ENCODE measurements at places on chromosomes 11 and 22.
A peak's percentile ranks its signal among the peaks of the same experiment; 100 is the strongest.

- no peak for DNase-seq
These were observed at the start of gene ANKRD13D for GRCh38 chr11:67289226-67289650. TSS of gene ANKRD13D (plus strand) at chr11:67289303. CDS start at chr11:67289461, 158 bp downstream.

DNA sequence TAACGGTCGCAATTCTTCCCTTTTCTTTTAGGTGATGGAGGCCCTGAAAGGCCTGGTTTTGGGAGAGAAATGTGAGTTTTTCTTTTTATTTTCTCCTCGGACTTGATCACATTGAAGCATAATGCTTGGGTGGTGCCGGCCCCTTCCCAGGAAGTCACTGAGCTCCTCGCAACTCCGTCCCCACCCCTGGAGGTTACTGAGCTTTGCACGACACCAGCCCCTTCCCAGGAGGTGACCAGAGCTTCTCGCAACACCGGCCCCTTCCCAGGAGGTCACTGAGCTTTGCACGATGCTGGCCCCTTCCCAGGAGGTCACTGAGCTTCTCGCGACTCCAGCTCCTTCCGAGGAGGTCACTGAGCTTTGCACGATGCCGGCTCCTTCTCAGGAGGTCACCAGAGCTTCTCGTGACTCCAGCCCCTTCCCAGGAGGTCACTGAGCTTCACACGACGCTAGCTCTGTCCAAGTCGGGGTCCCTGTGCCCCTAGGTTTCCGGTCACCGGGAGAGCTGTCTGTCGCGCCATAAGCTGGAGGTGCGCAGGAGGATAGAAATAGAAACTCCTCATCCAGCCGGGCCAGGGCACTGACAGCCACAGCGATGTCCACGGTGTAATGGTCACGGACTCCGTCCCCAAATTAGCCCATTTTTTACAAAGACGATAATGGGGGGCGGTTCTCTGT, 586.4 kb downstream of the BRD1 start:
- no peak for DNase-seq

DNA sequence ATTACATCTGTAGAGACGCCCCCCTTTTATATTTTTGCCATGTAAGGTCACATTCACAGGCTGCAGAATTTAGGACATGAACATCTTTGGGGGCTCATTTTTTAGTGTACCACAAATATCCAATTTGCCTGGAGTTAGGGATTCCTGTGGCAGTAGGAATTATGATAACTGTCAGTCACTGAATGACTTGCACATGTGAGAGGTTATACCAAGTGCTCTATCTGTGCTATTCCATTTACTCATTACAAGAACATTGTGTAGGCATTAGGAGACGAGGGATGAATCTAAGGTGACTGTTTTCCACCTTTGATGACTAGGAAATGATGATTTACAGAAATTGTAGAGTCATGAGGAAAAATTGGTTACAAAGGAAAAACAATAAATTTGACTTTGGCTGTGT, 79.3 kb downstream of the LIF start:
- DNase-seq, result no peak

DNA sequence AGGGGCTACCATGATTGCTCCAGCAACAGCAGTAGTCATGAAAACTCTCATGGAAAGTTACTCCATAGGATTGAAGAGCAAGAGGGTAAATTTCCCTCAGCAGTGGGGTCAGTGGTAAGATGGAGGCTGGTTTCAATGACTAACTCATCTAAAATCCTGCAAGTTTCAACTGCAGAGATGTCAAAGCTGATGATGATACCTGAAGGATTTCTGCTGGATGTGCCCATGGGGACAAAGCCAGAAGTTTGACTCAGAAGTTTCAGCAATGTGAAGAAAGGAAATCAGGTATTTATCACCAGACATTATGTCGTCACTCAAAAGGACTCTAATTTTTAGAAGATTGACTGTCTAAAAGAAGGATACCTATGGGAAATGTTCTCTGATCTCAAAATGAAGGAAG, 29.1 kb downstream of the RAB38 start:
- DNase-seq, result no peak

GRCh38 chr22:49721211-49721763, 106.4 kb downstream of the BRD1 start:
- DNase-seq, result no peak

- DNase-seq, result no peak
These were observed 4.7 kb downstream of the SIK2 start for GRCh38 chr11:111606986-111607385.

DNA sequence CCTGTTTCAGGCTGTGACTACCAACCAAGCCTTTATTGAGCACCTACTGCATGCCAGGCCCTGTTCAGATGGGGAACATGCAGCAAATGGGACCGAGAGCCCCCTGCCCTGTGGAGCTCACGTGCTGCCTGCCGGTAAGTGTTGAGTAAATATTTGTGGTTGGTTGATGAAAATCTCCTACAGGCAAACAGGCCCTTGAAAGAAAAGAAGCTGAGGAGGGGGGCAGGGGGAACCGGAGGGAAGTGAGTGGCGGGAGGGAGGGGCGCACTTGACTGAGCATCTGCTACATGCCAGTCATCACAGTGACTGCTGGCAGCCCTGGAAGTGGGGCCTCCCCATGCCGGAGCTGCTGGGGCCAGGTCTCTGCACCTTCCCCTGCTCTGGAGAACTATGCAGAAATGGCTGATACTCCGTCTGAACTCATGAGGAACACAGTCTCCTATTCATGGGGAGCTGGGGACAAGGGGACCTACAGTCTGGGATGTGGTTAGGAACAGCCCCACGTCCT, 34.2 kb downstream of the MACROD1 start:
- peak; percentile 15 for DNase-seq

GRCh38 chr11:46450846-46451477, 59.4 kb upstream of the CHRM4 start:
- DNase-seq, result no peak

GRCh38 chr22:21752276-21752675, 16.7 kb upstream of the YPEL1 start:
- no peak for DNase-seq

GRCh38 chr11:34631737-34632104, 10.8 kb downstream of the EHF start:
- peak; percentile 55 for DNase-seq

- DNase-seq, result no peak
These were observed 22.8 kb downstream of the DHCR7 start for GRCh38 chr11:71425409-71425808.

GRCh38 chr22:29979777-29980321, 96.9 kb downstream of the MTMR3 start:
- no peak for DNase-seq

- DNase-seq, result no peak
These were observed 41.7 kb downstream of the TBX1 start for GRCh38 chr22:19802001-19802893.

DNA sequence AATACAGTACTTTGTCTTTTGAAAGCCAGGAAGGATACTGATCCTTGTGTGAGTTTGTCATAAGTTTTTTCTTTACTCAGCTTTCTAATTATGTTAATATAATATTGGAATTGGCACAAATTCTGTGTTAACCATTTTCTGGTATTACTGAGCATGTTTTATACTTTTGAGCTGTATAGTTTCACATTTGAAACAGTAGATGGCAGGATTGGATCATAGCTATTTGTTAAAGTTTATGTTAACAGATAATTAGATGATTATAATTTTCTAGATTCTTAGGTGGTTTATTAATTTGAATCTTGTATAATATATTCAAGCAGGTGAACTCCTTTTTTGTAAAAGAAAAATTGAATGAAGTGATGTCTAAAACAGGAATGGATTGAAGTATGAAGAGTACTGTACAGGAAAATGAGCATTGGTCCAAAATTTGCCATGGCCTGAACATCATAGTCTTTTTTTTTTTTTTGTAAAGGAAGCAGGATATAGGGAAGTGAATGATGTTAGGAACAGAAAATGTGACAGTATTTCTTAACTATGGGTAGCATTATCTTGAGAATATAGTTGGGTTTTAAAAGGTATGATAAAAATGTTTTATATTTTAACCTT, 102.0 kb downstream of the CYP2R1 start:
- DNase-seq, result no peak

DNA sequence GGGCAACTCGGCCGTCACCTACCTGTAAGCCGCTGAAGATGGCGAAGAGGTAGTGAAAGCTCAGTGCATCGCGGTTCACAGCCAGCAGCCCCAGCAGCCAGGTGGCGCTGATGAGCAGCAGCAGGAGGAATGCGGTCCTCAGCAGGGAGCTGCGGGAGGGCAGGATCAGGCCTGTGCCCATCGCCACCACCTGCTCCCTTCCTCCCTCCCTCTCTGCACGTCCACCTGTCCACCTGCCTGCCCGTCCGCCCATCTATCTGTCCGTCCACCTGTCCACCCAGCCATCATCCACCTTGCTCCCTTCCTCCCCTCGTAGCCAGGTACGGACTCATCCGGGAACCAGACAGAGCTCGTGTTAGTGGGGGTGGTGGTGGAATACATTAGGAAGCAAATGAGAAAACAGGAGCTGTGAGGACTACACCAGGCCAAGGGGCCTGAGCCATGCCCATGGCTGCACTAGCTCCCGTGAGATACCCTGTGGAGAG, 32.2 kb downstream of the TRMU start:
- peak; percentile 50 for DNase-seq

DNA sequence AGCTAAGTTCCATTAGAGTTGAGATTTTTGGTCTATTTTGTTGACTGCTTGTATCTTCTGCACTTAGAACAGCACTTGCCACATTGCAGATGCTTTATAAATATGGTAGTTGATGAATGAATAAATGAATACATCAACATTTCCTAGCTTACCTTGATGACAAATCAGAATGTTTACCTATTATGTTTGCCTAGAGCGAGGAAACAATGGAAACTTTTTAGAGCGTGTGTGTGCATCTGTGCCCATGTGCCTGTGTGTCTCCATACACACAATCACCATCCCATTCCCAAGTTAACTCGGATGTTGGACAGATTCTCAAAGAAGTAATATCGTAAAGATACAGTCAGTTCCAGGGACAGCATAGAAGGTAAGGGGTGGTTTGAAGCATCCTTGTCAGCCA, 139.1 kb downstream of the DBX1 start:
- peak; percentile 53 for DNase-seq

DNA sequence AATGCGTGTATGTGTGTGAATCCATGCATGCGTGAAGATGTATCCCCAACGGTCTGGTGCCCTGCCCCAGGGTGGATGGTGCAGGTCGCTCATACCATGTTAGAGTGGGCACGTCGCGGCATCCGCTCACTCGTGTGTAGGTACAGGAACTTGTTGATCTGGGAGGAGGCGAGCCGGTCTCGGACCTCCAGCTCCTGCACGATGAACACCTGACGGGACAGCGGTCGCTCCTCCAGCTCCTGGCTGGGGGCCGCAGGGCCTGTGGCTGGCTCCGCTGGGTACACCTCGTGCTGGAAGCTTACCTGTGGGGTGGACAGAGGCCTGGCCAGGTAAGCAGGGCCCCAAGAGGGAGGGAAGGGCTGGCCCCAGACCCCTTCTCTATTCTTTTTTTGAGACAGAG, 18.5 kb downstream of the ATG2A start:
- no peak for DNase-seq

- no peak for DNase-seq
These were observed 434 bp downstream of the XPNPEP3 start for GRCh38 chr22:40857309-40857855.

DNA sequence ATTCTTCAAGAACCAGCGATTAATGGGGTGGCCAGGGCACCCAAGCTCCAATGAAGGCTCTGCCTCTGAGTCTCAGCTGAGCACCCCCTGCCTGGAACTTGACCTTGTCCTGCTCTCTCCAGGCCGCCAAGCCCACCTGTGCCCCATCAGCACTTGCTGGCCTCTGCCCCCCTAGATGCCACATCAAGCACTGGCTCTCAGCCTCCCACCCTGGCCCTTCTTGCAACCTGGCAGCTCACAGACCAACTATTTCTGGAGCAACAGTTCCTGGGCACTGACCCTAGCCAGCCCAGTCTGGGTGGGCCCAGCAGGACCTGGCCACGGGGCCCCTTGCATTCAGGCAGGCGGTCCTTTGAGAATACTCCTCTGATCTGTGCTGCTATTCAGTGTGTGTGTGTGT, 98.8 kb upstream of the PITPNB start:
- DNase-seq, result no peak

- DNase-seq, result no peak
These were observed 10.2 kb downstream of the KCNJ4 start for GRCh38 chr22:38444783-38445182.

GRCh38 chr11:125999234-125999880, 53.5 kb downstream of the VSIG10L2 start:
- no peak for DNase-seq

GRCh38 chr11:66218036-66218435, 50.4 kb upstream of the RAB1B start:
- DNase-seq, result peak; percentile 55

- no peak for DNase-seq
These were observed 6.1 kb downstream of the CDC42EP1 start for GRCh38 chr22:37566329-37566837.

DNA sequence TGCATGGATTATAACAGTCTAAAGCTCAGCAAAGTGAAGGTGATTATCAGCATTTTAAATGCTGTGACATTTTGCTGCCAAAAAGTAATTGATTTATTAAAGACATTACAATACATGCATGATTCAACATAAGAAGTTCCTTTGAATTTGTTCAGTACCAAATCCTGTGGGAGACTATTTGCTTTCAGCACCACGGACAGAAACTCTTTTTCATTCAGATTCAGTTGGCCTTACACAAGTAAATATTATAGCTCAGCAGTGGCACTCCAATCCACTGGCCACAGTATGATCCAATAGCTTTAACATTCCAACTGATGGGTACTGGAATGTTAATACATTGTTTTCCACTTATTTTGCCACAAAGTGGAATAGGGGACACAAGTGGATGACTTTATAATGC, 806.7 kb downstream of the NTM start:
- DNase-seq, result no peak

DNA sequence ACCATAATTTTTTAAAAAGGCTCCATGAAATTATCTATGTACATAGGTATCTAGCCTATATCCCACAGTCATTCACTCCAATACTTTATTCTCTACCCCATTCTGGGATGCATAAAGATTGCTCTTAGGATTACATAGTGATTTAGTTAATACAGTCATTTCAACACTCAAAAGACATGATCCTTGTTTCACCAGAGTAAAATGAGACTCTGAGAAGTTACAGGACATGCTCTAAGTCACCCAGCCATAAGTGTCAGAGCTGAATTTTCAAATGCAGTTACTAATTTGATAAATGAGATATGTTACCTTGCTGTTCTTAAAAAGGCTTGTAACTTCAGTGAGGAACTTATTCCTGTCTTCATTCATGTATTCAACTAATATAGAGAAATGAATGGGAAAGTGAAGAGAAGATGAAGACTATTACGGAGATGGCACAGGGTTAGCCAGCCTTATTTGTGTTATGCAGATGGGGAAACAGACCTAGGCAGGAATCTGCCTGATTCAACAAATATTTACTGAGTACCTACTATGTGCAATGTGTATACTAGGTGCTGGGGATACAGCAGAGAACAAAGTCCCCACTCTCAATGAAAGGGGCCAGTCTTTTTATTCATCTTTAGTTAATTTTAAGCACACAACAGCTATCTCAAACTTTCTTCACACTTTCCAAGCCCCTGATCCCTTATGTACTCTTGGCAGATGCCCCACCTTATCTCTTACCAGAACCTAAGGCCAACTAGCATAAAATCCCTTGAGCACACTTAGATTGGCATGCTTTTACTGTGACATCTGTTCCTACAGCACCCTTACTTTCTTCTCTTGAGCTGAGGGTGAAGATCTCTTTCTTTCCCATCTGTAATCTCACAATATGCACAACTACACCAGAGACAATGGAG, 21.6 kb downstream of the MAPK1 start:
- DNase-seq, result no peak

All from NCI-H774 (cell line).